Occipital lobe (tissue), 3 donors: ENCODE measurements at places on chromosomes 3 and 15.

DNA sequence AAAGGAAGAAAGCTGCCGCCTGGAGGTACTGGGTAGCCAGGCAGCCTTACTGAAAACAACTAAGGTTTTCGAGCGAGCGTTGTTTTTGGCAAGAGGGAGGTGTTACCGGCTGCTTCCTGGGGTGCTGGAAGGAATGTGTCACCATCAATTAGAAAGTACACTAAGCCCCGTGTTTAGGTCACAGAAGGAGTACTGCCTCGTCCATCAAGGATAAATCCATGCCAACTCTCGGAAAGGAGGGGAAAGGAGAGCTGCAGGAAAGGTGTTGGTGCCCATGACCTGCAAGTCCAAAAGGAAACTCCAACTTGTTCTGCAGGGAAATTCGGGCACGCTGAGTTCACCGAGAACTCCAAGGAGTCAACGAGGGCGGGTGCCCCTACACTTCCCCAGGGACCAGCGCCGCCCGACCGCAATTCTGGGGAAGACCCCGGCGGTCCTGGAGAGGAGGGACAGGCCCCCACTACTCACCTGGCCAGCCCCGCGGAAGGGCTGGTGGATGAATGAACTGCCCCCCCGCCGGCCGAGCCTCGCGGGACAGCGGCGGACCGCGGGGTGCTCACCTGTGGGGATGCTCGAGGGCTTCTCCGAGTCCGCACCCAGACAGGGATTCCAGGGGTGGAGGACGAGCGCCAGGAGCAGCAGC, 542 bp downstream of the PLOD2 start:
- peak; percentile 74 for DNase-seq

DNA sequence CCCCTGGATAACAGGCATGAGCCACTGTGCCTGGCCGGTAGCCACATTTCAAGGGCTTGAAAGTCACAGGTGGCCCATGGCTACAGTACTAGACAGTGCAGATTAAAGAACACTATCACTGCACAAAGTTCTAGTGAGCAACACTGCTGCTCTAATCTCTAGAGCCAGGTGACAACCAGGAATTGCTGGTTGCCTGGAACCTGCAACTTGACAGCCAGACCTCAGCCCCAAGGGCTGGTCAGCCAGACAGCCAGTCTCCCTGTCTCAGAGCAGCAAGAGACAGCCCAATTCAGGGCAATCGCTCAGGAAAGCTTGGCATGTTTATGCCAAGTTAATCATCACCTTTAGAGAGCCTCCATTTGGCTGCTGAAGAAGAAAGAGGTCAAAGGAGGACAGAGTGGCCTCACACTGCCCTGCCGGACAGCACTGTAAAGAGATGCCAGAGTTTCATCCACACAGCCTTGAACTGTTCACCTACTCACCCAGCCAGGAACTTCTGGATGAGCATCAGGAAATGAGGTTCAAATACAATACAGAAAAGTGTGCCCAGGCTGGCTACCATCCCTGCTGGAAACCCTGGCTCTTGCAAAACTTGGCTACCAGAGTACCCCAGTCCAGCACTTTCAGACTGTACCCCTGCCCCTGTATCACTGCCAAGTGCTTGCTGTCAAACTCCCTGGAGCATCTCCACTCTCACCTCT, 6.0 kb downstream of the CCDC12 start:
- DNase-seq, result no peak

DNA sequence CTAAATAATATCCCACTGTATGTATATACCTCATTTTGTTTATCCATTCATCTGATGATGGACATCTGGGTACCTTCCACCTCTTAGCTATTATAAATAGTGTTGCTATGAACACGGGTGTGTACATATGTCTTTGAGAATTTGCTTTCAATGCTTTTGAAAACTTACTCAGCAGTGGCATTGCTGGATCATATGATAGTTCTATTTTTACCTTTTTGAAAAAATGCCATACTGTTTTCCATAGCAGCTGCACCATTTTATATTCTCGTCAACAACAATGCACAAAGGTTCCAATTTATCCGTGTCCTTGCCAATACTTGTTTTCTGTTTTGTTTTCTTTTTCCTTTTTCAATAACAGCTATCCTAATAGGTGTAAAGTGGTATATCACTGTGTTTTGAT, 77.1 kb downstream of the PEAK1 start:
- no peak for DNase-seq

DNA sequence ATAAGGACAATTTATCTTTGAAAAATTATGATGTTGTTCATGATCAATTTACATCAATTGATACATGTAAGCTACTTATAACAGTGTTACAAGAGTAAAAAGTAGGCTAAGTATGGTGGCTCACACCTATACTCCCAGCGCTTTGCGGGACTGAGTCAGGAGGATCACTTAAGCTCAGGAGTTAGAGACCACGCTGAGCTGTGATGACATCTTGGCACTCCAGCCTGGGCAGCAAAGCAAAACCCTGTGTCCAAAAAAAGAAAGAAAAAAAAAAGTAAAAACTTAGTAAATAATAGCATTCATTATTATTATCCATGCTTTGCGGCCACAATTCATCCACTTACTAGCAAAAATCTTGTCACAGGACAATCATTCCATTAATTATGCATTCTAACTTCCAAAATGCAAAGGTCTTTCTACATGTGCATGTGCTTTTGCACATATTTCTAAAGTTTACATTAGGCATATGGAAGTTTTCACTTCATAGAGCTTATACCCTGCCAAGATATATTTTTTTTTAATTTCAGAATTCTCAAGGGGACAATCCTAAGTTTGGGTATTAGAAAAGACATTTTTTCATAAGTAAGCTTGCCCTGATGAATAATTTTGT, 243.3 kb upstream of the RARB start:
- no peak for DNase-seq

- DNase-seq, result no peak
These were observed 99.8 kb downstream of the ATP10A start for GRCh38 chr15:25763331-25763751.

- DNase-seq, result no peak
These were observed 100.6 kb downstream of the TLE3 start for GRCh38 chr15:69997161-69997485.

GRCh38 chr3:146781059-146781458, 175.9 kb upstream of the PLSCR5 start:
- DNase-seq, result no peak

- no peak for DNase-seq
These were observed 65.1 kb downstream of the HMCES start for GRCh38 chr3:129343643-129344360.

DNA sequence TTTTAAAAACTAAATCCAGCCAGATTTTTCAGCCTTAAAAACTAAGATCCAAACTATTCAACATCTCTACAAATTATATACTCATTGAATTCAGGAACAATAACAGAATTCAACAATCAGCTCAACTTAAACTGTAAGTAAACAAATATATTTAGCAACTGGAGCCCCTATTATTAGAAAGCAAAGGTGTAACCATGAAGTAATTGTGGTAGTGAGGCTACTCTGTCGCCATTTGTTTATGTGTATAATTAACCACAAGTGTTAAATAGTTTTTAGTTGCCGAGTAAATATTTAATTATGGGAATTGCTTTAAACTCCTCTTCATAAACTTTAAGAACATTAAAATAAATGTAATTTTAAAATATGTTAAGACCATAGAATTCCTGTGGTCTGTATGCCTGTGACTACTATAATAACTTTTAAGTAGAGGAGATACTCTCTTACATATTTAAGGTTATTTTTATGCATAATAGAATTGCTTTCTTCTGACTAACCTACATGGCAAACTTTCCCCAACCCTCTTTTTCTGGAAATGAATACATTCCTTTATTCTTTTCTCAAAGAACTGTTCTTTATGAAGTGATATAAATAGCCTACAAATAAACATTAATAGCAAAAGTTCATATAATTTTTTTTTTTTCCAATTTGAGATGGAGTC, 51.2 kb downstream of the MFN1 start:
- no peak for DNase-seq

DNA sequence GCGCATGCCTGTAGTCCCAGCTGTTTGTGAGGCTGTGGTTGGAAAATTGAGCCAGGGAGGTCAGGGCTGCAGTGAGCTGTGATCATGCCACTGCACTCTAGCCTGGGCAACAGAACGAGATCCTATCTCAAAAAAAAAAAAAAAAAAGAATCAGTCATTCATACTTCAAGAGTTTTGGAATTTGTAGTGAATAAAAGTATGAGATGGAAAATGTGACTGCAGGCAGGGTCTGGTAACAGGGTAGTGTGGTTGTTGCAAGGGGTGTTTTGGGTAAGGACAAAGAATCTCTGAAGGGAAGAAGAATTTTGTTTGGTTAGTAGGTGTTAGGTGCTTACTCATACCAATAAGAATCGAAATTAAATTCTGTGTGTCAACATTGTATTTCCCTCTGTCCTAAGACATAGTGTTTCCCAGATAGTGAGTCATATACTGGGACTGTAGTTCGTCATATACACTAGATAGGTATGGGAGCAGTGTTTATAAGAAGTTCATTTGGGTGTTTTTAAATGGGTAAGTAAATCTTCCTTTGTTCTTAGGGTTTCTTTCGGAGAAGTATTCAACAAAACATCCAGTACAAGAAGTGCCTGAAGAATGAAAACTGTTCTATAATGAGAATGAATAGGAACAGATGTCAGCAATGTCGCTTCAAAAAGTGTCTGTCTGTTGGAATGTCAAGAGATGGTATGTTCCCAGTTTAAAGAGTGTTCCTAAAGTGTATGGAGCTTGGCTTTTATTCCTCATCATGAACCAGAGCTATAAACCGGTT, 14.2 kb downstream of the NR1D2 start:
- DNase-seq, result no peak

- peak; percentile 3 for DNase-seq
These were observed 41.4 kb downstream of the ATP8B4 start for GRCh38 chr15:50077651-50078050.

DNA sequence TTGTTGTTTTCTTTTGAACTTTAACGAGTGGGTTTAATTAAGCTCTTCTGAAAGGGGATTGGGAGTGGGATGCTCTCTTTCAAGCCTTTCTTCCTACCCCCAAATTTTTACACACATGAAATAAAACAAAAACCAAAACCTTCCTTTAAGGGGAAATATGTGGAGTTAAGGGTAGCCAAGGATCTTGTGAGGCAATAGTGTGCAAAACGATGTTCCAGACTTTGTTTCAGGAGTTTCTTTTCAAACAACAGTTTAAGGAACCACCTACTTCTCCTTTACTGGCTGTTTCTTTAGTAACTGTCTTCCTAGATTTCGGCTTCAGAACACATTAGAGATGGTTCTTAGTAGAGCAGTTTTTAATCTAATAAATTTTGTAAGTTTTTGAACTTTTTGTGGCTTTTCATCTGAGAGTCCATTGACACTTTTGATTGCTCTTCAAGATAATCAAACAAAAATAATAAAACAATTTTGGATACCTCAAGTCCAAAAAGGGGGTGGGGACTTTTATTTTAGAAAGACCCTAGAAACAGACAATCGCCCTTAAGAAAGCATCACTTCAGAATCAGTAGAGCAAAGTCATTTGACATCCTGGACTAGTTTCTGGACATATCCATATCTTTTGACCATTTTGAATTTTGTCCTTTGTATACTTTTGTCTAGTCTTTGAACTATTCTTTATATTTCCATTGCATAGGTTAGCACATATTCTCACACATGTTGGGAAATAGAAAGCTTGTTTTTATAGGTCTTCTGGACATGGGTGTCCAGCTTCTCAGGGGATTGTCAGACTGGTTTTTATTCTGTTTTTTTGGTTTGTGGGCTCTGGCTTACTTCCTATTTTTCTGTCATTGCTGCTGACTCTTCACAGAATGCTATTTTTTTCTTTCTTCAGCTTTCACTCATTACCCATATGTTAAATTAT, 6.0 kb downstream of the DIPK2A start:
- no peak for DNase-seq

GRCh38 chr15:88717382-88718031, 78.7 kb downstream of the ISG20 start:
- no peak for DNase-seq

DNA sequence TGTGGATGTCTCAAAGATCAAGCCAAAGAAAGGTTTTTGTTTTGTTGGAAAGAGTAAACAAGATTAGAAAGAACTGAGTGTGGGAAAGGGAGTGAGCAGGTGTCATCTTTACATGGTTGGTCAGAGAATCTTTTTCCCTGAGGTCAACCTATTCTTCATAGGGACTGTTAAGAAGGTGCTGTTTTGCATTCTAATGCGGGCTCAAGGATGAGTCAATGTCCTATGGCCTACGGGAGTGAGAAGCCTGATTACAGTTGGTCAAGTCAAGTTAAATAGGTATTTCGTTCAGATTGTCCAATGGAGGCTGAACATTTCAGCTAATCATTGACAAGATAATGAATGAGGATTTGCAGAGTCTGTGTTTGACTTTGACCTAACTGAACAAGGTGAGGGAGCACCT, 491.2 kb upstream of the PDZRN3 start:
- no peak for DNase-seq

- DNase-seq, result no peak
These were observed 8.8 kb downstream of the NECTIN3 start for GRCh38 chr3:111080413-111080812.

DNA sequence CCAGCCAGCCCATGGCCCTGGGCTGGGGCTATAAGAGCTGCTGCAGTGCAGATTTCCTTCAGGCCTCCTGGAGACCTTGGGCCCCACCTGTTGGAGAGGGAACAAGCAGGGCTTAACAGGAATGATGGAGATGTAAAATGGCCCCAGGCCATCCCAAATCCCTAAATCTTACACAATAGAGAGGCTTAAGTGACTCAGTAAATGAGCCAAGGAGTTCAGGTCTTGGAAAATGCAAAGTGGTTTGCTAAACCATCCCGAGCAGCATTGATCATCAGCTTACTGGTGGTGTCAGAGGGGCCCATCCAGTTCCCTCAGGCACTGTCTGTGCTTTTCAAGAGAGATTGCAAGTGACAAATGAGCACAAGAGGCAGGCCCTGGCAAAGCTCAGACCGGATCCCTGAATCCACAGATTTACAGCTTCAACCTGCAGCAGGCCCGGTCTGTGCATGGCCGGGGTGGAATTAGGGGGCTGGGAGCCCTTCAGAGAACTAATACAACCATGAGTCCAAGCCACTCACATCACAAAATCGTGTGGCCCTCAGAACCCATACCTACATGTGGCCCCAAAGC, 325.4 kb downstream of the UACA start:
- no peak for DNase-seq

GRCh38 chr3:8990266-8991215, 27.3 kb upstream of the RAD18 start:
- DNase-seq, result no peak

- DNase-seq, result no peak
These were observed 56.0 kb upstream of the CTXND1 start for GRCh38 chr15:80308002-80308401.

GRCh38 chr15:64389036-64389435, 1.4 kb downstream of the TRIP4 start:
- DNase-seq, result no peak

DNA sequence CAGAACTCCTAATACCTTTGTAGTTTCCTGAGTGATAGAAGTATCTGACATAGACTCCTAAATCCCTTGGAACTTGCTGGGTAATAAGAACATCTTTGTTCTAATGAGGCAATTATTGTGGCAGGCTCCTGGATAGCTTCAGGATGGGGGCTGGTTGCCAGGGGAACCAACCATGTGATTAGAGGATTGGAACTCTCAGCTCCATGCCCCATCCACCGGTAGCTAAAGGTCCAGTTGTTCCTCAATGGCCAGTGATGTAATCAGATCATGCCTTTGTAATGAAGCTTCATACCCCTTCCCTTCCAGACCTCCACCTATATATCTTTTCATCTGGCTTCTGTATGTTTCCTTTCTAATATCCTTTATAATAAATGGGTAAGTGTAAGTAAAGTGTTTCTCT, 221.2 kb upstream of the ALCAM start:
- no peak for DNase-seq
